ENCODE measurements at places on chromosomes 6 and 20.

- no peak for DNase-seq
These were observed 30.1 kb downstream of the KIF25 start for GRCh38 chr6:168027521-168027920.

DNA sequence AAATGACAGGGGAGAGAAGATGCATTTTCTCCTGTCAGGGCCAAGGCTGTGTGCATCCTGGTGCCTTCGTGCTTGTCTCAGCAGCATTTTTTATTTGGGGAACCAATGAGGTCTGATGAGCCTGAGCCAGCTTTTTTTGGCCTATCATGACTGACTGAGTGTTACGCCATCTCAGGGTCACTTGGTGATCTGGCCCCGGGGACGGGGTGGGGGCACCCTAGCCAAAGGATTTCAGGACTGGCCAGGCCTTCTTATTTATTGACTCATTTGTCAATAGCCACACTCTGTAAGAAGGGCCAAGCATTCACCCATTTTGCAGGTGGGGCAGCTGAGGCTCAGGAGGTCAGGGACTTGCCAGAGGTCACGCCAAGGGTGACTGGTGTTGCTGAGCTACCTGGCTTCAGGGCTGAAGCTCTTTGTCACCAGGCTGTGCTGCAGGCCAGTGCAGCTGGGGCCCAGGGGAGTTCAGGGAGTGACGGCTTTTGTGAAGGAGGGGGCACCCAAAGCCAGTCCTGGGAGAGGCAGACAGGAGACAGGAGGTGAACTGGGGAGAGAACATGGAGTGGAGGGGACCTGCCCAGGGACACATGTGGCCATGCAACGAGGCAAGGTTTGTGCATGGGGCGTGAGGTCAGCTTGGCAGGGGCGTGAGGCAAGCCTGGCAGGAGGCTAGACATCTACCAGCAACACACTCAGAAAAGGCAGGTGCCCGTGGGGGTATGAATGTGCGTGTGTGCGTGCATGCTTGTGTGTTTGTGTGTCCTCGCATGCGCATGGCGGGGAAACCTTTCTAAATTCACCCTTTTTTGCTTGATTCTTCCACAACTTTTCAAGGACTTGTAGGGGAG, 31.1 kb downstream of the VSTM2L start:
- DNase-seq, result no peak

- DNase-seq, result peak; percentile 79
These were observed 157.3 kb downstream of the TBXT start for GRCh38 chr6:166010136-166010960.

DNA sequence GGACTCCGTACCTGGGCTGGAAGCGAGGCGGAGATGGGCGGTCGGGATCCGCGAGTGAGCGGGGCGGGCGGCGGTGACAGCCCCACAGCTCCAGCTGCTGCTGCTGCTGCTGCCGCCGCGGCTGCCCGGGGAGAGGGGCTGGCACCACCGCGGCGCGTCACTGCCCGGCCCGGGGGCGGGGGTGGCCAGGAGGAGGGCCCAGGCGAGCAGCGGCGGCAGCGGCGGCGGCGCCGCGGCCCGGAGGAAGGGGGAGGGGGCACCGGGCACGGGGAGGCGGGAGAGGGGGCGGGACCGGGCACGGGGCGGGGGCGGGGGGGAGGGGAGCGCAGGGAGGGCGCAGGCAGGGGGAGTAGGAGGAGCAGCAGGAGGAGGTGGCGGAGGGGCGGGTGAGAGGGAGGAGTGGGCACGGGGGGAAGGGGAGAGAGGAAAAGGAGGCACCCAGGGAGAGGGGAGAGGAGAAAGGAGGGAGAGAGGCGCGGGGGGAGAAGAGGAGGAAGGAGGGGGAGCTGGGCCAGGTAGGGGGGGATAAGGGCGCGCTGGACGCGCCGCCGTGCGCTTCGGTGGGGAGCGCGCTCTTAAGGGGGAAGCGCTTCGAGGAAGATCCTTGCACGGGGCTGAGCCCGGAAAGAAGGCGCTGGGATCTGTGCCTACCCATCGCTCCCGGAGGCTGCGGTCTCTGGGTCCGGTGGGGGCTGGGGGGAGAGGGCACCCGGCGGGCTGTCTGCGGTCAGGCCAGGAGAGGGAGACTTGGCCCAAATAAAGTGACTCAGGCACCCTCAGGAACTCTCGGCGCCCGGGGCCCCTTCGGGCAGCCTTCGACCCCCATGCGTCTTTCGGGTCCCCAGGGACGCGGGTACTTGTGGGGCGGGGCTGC, 101.5 kb downstream of the NOL4L start:
- peak; percentile 89 for DNase-seq

GRCh38 chr6:155317186-155317585, 2.9 kb upstream of the TFB1M start:
- no peak for DNase-seq

- peak; percentile 79 for DNase-seq
These were observed 24.8 kb downstream of the C6orf15 start for GRCh38 chr6:31087494-31088089.

DNA sequence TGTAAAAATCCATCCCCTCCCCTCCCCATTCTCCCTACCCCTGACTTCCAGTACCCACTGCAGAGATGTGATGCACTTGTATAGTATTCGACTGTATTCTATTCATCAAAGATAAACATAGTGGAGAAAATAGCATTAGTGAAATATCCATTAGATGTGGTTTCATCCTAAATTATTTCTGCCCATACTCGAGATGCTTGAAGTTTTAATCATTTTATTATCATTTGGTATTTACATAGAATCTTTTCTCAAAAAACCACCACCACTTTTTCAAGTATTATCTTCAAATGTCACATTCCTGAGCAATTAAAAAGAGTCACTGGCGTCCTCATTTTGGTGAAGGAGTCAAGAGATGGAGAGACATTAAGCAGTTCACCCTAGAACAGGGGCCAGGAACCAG, 181.9 kb downstream of the HAO1 start:
- no peak for DNase-seq

- peak; percentile 11 for DNase-seq
These were observed 178.9 kb downstream of the DLL1 start for GRCh38 chr6:170111816-170112582.

Data from right hindlimb (tissue), 1 donor.